ENCODE measurements at places on chromosomes 11 and 22.

DNA sequence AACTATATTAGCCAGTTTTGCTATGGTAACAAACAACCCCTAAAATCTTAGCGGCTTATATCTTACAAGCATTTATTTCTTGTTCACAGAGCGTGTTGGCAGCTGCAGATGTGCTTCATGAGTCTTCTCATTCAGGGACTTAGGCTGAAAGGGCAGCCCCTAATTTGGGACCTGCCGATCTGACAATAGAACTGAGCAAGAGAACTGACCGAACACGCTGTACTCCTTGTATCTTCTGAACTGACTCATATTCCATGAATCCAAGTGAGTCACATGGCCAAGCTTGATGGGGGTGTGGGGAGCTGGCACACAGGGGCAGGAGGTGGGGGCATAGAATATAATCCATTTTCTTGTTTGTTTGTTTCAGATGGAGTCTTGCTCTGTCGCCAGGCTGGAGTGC is 481.7 kb upstream of the CADM1 start:
- no peak for DNase-seq

GRCh38 chr11:101497291-101497690 is 86.5 kb downstream of the TRPC6 start:
- DNase-seq = no peak

DNA sequence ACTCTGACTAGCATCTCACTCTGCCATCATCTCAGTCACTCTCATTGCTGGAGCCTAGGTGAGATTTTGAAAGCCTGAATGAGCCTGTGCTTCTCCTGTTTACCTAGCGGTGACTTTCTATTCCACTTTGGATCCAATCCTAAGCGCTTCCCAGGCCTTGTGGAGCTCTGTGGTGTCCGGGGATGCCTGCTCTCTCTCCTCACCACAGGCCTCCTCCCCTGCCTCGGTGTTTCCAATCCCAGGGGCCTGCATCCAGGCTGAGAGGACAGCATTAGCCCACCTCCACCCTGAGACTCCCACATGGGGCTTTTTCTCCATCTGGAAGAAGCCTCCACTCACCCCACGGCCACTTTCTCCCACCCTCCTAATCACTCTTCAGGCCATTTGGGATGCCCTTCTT is 380.3 kb downstream of the NTM start:
- DNase-seq = no peak

DNA sequence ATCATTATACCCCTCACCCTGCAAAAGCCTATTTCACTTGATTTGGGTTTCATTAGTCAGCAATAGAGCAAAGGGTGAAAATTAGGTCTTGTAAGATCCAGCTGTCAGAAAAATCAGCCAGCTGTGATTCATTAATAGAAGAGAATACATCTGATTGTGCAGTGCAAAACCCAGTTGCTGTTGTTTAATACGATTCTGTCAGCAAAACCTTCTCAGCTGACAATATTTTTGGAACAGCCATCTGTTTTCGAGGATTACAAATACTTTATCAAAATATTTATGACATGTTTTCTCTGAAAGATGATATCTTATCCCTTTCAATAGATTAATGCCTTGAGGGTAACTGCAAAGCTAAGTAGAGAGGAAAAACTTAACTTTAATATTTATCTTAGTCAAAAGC is 1354.0 kb upstream of the RAG2 start:
- peak; percentile 28 for DNase-seq

GRCh38 chr11:126636911-126637794 is 281.7 kb downstream of the ST3GAL4 start:
- DNase-seq = peak; percentile 16

DNA sequence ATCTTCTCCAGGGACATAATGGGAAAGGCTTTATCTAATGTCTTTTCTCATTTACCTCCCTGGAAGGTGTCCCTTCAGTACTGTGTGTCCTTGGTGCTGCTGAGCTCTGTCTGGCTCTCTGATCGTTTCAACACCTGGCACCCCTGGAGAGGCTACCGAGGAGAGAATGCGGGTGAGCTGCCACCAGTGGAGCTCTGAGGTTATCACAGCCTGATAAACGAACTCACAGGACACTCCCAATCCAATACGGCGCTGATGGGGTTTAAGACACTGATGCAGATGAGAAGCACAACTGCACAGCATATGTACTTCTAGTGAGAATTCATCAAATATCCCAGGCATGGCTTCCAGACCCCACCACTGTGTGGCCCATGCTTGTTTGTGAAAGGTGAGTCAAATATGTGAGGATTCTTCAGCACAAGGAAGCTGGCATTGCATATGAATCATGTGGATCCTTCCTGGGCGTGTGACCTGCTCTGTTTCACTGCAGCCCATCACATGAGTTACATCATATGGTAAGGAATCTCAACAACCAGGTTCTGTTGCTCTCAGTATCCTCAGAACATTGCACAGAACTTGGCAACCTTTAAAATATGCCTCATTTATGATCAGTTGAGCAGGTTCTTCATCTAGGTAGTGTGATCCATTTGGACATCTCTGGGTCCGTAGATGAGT is 34.8 kb upstream of the VWA5A start:
- DNase-seq = peak; percentile 52

DNA sequence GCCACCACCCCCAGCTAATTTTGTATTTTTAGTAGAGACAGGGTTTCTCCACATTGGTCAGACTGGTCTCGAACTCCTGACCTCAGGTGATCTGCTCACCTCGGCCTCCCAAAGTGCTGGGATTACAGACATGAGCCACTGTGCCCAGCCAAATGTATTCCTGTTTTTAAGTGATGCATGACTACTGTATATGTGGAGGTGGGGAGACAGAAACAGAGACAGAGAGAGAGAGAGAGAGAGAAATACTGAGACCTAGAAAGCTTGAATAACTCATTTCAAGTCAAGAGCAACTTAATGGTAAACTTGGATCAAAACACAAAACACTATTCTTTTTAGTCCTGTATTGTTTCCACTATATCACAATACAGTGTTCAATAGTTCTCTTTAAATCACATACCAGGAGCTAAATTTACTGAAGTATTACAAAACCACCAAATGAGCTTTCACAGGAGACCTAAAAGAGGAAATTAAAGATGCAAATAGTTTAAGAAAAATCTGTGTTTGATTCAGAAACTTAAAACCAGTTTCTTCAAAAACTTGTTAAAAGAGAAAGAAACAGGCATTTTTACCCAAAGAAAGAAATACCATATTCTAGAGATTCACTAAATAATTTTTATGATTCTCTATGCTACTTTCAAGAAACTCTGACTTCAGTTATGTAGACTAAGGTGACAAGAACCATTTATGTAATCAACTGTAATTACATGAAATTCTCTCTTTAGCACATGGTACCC is 188.7 kb downstream of the ETS1 start:
- DNase-seq = no peak

DNA sequence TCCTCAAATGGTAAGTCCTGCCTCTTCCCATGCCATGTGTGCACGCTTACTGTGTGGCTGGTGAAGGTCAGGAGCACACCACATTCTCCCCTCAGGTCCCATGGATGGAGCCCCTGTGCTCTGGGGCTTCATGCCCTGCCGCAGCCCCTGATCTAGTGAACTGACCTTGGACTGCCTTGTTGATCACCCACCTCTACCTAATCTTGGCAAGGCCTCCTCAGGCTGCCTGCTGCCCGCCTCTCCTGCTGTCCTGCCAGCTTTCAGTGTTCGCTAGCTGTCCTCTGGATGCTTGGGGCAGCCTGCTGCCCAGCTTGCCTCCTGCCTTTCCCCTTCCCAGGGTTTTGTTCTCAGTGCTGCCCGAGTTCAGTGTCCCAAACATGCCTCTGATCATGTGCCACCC is 38.1 kb downstream of the CABIN1 start:
- DNase-seq = no peak

GRCh38 chr11:5366856-5367255 is 15.5 kb downstream of the OR51B6 start:
- DNase-seq = no peak

DNA sequence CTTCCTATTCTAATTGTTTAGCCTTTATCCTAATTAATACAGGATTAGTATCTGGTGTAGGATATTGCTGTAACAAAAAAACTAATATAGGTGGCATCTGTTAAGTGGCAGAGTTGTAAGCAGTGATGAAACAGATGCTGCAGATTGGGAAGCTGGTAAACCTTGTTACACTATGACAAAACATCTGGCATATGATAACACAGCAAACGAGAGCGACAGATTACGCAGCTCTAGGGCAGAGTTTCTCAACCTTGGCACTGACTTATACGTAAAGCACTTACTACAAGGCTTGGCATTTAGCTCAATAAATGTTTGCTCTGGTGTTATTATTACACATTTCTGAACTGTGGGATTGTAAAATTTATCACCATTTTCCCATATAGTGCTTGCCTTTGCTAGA is 137.0 kb downstream of the ATG16L2 start:
- peak; percentile 52 for DNase-seq

DNA sequence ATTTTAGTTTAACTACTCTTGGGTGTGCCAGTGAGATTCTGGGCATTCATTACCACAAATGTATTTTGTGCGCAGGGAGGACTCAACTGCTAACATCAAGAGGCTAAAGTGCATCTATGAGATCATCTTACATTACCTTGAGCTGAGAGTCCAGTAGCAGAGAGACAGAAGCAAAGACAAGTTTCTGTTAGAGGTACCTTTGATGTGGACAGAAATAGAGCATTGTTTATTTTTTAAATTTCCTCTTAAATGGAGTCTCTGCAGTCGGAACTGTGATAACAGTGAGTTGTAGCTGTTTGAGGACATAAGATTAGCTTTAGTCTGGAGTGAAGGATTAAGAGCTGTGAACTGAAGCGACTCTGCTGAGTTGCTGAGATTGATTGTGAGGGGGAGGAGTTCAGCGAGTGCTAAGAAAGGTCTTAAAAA is 297.0 kb downstream of the CADM1 start:
- no peak for DNase-seq

GRCh38 chr11:66762088-66762487 is 33.1 kb upstream of the SPTBN2 start:
- no peak for DNase-seq

DNA sequence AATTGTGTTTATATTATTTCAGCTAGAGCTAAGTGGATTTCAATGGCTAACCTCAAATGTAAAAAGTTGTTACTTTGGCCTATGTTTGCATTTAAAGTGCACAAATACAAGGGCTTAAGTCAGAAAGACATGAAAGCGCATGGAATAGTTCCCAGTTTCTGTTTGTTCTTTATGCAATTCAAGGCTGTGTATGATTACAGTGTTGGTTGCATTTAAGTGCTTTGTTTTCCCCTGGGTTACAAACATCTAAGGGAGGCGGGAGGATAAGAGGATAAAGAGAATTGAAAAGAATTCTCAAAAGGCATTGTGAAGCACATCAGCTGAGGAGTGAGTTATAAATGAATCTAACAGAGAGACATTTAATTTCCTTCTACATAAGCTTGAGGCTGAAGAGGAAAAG is 453.4 kb downstream of the NTM start:
- DNase-seq = no peak

Measured in choroid plexus epithelial cell (primary cell).